ENCODE measurements at places on chromosomes 5 and 9.

DNA sequence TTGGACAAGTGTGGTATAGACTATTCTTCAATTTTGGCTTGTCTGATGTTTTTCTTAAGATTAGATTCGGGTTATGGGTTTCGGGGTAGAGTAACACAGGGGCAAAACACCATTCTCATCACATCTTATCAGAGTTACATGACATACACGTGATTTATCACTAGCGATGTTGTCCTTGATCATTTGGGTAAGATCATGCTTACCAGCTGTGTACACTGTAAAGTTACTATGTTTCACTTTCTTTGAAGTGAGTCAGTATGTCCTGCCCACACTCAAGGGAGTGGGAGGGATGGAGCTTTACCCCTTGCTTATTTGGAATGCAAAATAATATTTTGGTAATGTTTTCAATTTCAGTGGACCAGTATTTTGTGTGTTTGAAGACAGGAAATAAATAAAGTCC, 101.8 kb upstream of the TAF11L2 start:
- DNase-seq: no peak

DNA sequence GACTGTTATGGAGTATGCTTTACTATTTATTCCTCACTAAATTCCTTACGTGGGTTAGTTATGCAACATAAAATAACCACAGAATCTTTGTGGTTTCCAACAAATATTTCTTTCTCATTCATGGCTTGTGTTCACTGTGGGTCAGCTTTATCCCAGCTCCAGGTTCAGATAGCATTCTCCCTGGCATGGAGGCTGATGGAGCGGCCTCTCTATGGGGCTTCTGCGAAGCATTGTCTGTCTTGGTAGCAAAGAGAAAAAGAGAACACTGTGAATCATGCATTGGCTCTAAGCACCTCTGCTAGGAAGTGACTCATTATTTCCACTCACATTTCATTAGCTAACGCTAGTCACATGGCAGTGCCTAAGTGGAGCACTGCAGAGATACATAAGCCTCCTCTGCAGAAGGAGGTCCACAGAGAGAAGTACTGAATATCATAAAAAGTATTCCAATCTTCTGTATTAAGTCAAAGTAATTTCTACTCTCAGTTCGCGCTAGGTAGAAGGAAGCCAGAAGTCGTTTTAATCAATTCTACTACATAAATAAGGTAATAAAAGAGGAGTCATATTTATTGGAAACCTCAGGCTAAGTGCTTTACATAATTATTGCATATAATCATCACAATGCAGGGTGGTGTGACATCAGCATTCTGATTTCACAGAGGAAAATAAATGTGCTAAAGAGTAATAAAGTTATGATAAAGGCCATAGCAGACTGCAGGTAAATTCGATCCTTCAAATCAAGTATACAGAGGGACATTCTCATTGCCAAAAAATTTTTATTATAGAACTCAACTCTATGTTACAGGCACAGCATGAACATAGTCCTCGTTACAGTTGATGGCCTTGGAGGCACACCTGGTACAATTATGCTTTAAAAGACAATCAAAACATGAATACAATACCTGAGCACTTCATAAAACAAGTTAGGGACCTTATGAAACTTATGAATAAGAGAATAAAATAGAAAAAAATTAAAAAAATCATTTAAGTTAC, 531.1 kb downstream of the CETN3 start:
- DNase-seq: no peak

DNA sequence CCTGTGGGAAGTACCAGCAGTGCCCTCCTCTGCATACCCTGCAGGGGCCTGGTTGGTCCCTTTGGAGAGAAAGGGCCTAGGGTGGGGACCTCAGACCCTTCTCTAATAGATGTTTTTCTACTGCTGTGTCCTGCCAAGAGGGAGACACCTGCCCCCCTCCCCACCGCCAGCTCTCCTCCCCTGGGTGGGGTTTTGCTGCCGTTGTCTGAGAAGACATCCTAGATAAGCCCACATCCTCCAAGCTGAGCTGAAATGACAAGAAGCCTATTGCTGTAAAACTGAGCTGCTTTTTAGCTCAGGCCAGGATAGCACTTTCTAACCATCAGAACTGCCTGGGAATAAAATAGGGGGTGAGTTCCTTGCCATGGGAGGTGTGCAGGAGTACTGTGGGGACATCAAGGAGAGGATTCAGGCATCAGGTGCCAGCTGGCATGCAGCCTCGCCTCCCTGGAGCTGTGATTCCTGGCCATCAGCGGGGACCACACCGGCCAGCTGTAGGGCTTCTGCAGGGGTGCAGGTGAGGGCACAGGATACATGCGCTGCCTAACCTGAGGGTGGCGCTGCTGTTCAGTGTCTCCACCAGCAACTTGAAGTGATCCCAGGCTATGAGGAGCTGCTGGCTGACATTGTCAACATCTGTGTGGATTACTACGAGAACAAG, 37.9 kb downstream of the CYFIP2 start:
- DNase-seq: peak; percentile 23

DNA sequence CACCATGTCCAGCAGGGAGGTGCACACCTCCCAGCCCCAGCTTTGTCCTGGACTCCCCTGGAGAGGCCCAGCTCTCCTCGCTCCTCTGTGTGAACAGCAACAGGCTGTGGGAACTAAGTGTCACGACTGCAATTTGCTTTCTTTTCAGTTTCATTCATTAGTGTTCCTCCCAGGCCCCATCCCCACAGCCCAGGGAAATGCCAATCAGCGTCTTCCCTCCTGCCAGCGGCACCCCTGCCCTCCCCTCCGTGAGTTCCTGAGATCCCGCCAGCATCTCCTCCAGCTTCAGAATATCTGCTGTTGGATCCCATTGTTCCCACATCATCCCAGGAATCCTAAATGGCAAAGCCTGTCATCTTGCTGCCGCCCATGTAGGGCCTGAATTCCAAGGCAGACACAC, 13.1 kb upstream of the RPL26L1 start:
- no peak for DNase-seq

DNA sequence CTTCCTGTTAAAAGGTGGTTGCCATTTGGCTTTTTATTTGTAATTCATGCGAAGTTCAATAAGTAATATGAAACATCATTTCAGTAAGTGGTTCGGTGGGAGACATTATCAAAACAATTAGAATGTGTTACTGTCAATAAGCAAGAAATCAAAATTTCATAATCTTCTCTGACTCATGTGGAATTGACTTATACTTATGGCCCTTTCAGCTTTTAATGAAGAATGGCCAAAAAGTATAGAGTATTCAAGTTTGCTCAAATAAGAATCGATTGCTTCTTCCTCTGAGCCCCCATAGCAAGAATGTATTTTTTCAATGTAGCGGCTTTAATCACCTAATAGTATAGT, 174.5 kb downstream of the AOPEP start:
- DNase-seq: no peak

DNA sequence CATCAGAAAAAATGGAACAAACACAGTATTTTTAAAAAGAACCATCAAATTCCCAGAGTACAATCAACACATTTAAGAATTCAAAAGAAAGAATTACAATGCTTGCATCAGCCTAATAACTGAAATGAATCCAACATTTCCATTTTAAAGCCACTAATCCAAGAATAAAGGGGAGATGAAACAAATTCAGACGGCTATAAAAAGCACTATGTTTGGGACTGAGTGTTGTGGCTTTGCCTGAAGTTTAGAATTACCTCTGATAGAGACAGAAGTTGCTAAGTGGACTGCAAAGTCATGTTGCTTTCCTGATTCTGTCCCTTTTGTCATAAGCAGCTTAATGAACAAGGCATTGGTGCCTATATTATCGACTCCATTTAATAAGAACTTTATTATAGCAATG, 135.4 kb upstream of the RGMB start:
- DNase-seq: no peak

DNA sequence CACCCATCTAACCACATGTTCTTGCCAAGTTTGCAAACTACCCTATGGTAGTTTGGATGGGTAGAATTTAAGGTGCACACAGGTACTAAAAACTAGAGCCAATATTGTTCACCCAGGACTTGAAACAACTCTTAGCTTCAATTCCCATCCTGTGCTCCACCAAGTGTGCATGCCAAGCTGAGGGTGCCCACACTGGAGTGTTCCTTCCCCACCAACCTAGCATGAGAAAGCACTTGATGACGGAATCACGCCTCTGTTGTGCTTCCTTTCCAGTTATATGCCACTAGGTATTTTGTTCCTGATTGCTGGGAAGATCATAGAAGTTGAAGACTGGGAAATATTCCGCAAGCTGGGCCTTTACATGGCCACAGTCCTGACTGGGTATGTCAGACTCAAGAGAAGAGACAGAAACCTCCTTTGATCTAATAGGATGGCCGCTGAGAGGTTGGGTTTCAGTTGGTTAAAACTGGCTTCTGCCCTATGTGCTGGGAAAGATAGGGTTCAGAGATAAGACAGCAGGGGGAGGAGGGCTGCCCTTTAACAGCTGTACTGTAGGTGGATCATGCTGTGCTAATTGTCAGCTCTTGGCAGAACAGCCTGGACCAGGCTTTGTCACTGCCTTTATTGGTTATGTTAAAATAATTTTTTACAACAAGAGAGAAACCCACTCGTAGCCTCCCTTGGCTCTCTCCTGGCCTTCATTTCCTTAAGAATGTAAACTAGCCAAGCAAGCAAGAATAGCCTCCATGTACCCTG, 83.5 kb downstream of the SLC1A1 start:
- peak; percentile 15 for DNase-seq

GRCh38 chr5:109218818-109219217, 191.0 kb downstream of the PJA2 start:
- DNase-seq: no peak

- DNase-seq: no peak
Observed at GRCh38 chr9:98712987-98713386, 4.3 kb upstream of the GABBR2 start.

DNA sequence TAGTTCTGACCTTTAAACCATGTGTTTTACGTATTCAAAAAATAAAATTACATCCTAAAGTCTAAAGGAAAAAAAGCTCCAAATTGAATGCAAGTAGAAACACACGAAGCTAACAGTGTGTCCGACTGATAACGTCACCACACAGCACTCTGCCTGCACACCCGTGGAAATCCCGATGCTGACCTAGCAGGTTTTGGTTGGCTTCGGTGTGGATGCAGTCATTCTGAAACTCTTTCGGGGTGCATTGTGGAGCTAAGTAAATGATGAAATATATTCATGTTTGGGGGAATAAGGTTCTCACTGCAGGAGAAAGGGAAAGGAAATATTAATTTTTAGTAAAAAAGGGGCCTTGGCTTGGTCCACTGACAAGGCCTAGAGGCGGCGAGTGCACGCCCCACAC, 2.0 kb downstream of the RASGEF1C start:
- DNase-seq: no peak

DNA sequence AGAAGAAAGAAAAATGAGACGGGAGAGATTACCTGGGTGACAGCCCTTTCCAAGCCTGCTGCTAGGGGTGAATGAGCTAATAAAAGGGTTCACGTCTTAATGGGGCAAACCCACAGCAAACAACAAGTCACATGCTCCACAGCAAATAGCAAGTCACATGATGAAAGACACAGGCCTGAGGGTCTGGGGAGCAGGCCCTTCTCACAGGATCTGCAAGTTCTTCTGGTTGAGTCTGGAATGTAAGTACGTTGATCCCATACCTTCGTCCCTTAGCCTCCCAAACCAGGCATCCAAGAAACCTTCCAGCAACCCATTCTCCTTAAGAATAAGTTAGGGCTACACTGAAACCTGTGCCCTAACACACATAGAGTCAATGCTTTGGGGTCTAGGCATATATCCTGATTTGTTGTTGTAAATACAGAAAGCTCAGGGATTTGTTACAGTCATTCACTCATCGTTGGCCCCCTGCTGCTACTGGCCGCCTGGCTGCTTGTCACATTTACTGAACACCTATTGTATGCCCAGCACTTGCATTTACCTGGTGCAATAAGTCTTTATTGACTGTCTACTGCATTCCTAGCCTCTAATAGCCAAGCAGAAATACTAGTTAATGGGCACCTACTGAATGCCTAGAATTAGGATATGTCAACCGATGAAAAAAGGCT, 43.3 kb upstream of the MSX2 start:
- no peak for DNase-seq
